ENCODE measurements at places on chromosomes 7 and 10.

DNA sequence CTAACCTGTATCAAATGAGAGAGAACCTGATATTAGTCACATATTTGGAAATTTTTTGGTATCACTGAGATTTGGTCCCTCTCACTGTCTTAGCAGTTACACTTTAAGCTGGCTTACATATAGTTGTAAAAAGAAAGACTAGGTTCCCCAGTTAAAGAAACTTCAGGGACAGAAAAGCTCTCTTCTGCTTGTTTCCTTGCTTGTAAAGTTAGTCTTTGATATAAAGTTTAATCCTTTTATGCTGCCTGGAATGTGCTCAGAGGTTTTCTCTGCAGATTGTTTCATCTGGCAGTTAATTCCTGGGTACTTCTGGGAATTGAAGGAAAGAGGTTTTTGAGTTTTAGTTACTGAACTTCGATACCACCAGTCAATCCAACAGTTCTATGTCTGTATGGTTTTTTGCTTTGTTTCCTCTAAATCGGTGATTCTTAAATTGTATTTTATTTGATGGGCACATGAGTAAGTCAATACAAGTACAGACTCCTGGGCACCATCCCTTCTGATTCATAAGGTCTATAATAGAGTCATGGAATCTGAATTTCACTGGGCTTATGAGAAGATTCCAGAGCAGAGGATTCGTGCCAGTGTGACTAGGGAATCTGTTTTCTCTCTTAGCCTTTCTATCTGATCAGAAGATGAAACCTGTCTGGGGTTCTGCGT is 1080.9 kb upstream of the C7orf33 start:
- DNase-seq, result no peak

DNA sequence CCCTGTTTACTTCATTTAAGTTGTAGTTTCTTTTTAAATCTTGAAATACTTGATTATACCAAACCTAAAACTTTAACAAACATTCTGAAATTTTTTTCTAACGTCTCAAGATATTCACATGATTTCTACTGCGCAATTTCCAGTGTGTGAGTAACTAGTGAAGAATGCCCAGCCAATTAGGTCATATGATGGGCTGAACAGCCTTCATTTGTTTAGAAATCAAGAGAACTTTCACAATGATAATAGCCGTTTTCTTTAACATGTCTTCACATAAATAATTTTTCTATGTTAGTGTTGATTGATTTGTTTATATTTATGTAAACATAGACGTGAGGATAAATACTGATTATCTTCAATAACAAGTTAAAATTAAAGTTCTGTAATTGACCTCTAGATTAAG is 21.8 kb downstream of the STAM start:
- DNase-seq, result no peak

- DNase-seq, result no peak
These were observed 11.2 kb upstream of the C10orf71 start for GRCh38 chr10:49287689-49288340.

GRCh38 chr7:21146642-21147423 is 281.1 kb upstream of the SP4 start:
- no peak for DNase-seq

DNA sequence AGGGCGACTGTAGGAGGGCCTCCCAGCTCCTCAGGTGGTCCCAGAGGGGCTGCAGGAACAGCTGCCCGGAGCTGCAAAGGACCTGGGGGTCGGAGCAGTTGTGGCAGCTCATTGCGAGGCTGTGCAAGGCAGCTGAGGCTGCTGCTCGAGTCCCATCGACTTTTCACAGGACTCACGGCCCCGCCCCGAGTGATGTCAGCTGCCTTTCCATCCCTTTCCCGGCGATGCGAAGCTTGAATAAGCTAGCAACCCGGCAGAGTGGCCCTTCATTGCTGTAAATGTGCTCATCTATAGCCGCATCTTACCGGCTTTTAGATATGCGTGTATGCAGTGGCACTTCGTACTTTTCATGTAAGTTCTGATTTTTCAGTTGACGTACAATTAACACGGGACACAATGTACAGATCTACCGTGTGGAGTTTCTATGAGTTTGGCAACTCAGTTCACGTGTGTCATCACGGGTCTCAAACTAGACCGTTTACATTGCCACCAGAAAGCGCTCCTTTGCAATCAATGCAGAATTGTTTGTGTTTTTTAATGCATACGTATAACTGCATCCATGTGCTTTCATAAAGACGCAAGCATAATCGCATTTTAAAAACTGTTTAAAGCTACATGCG is at the start of gene CH25H:
CH25H (minus strand) TSS at position 137 of the 620 bp plus-strand sequence; CDS start at position 112, 25 bp downstream.
- peak; percentile 16 for DNase-seq

DNA sequence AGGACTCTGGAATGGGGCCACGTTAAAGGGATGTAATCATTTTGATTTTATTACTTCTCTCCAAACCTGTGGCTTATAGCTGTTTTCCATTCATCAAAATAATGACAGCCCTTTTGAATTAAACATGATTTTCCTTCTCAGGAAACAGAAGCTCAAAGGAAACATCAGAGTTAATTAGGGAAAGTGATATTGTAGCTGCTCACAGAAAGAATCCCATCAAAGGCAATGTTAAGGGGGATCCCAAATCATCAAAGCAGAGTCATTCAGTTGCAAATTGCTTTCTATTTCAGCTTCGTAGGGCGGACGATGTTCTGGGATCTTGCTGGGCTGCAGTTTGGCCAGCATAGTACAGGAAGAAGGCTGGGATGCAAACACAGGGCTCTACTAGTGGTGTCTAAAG is 563.2 kb downstream of the CCSER2 start:
- no peak for DNase-seq

DNA sequence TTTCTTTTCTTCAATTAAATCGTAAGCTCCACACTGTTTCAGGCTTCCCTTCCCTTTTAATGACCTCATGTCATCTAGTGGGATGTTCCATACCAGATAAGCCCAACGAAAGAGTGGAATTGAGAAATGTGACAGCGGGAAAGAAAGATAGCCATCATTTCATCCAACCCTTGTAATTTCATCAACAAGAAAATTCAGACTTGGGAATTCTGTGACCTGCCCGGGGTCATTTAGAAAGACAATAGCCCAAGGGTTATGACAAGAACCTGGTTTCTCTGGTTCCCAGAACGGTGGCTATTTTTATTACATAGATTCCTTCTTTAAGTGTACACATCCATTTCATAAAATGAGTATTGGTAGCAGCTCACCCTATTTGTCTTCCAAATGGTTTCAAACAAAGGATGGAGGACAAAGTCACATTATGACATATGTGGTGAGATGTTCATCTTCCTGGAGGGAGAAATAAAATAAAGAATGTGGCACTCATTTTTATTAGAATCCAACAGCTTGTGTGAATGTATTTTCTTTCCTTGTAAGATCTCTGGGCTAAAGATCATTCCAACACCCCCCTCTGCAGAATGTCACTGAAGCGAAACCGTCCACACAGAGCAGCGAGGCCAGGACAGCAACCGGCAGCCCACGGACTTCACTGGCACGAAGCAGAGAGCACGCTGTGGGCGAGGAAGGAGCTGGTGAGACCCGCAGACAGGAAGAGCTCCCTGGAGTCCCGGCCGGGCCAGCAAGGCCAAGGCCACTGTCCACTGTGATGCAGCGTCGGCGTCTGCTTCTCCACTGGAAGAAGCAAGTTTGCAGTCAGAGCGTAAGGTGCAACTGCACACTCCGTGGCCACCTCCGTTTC is 199.9 kb downstream of the KLF6 start:
- DNase-seq, result no peak

DNA sequence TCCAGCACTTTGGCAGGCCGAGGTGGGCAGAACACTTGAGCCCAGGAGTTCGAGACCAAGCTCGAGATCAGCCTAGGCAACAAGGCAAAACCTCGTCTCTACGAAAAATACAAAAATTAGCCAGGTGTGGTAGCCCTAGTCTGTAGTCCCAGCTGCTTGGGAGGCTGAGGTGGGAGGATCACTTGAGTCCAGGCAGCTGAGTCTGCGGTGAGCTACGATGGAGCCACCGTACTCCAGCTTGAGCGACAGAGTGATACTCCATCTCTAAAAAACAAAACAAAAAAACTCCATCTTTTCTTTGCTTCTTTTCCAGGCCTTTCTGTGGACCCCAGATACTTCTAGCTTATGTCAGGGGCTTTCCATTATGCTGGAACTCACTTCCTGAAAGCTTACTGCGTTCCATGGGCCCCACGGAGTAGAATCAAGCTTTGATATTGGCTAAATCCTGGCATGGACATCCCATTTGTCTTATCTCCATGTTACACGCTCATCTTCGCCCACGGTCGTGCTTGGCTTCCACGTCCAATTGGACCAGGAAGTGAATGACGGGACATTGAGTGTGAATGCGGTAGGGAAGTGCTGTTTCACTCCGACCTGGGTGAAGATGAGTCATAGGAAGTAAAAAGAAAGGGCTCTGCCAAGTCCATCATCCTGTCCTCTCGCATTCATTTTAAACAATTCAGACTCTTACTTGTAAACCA is 45.7 kb downstream of the FAM171A1 start:
- DNase-seq, result no peak

DNA sequence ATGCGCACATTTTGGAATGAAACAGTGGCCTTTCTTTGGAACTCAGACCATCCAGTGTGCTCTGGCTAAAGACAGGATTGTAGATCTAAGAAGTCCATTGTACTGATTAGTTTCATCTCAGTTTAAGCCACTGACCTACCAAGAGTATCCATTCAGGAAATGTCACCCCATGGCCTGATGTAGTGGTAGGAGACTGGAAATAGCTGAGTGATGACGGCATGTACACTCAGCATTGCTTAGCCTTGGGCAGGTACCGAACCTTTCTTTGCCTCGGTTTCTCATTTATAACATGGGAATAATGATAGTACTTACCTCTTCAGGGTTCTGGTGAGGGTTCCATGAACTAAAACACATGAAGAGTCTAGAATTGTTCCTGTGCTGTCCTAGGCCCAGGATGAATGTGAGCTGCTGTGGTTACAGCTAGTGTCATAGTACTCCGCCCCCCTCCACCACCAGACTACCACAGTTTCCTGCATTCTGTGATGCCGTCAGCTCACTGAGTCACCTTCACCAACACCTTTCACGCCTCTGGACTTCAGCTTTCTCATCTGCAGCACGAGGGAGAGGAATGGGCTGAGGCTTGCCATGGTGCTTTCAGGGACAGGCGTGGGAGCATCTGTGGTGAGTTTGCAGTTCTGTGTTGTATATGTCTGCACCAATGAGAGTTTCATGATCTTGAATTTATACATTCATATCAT is 484.0 kb upstream of the GALNT17 start:
- no peak for DNase-seq
